NCI-H510A treated with DMSO at 0.1 percent for 48 hours (cell line): ENCODE measurements at places on chromosomes 7 and 10.

DNA sequence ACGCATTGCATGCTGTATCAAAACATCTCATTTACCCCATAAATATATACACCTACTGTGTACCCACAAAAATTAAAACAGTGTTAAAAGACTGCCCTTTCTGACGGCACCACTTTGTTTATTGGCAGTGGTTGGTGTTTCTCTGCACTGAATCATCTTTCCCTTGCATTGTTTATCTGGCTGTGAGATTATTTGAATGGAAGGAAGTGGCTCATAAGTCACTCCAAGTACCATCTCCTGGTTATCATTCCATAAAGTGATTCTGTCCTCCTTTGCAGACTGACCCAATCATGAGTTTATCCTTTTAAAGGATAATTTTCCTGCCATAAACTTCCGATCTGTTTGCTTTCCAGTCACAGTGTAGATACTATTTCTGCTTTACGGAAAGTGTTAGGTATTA, 183.8 kb downstream of the CAMK1D start:
- no peak for DNase-seq

DNA sequence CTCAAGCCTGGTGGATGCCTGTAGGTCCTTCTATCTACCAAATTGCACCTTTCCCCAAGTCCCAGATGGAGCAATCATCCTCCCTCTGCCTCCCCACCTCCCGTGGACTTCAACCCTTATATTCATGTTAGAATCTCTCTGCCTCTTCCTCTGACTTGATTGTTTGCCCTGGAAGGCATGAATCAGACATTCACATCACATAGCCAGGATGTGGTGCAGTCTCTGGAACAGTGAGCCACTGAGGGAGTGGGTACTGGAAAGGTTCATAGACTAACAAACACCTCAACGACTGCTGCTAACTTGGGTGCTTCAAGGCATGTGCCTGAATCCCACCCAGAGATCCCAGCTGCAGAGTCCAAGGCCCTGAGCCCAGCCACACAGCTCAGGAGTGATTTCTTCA, 494.0 kb downstream of the TNS3 start:
- no peak for DNase-seq

- peak; percentile 76 for DNase-seq
These were observed 75.3 kb downstream of the SVOPL start for GRCh38 chr7:138625849-138626230.

DNA sequence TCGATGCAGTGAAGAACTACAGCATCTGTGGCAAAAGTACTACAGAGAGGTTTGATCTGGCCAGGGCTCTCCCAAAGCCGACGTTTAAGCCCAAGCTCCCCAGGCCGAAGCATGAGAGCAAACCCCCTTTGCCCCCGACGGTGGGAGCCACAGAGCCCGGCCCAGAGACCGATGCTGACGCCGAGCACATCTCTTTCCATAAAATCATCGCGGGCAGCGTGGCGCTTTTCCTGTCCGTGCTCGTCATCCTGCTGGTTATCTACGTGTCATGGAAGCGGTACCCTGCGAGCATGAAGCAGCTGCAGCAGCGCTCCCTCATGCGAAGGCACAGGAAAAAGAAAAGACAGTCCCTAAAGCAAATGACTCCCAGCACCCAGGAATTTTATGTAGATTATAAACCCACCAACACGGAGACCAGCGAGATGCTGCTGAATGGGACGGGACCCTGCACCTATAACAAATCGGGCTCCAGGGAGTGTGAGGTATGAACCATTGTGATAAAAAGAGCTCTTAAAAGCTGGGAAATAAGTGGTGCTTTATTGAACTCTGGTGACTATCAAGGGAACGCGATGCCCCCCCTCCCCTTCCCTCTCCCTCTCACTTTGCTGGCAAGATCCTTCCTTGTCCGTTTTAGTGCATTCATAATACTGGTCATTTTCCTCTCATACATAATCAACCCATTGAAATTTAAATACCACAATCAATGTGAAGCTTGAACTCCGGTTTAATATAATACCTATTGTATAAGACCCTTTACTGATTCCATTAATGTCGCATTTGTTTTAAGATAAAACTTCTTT, 2.3 kb downstream of the LRRTM3 start:
- DNase-seq: no peak

DNA sequence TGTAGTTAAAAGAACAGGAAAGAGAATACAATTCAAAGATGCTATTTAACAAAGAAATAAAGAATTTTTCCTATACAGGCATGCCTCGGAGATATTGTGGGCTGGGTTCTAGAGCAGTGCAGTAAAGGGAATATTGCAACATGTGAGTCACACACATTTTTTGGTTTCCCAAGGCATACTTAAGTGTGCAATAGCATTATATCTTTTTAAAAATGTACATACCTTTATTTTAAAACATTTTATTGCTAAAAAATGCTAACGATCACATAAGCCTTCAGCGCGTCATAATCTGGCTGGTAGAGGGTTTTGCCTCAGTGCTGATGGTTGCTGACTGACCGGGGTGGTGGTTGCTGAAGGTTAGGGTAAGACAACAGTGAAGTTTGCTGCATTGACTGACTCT, 54.4 kb downstream of the ESYT2 start:
- DNase-seq: no peak

DNA sequence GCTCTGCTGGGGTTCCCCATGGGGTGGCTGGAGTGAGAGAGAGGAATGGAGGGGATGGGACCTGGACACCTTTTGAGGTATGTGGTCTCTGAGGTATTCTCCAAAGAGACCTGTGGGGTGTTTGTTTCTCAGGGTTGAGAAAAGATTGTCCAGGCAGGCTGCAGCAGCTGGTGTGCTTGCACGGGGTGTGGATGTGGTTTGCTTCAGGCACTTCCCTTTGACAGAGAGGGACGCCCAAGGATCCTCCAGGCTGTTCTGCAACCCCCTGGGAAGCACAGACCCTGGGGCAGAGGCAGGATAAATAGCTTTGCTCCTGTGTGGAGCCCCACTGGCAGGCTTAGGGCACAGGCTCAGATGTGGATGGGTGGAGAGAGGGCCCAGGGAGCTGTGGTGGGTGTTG, 115.1 kb upstream of the AGK start:
- no peak for DNase-seq

DNA sequence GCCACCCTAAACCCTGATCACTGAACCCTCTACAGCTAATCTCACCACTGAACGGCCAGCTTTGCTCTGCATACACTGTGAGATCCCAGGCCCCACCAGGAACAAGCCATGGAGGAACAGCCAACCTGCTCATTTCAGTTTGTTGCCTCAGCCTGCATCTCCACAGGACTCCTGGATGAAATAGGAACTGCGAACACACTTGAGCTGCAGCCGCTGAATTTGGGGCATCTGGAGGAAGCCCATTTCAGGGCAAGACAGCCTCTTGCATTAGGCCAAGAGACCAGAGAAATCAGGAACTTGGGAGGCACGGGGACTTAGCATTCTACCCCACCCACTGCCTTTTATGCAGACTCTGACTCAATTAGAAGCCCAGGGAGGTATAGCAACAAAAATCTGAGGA, 14.5 kb upstream of the EGR2 start:
- DNase-seq: no peak

- no peak for DNase-seq
These were observed 411.8 kb downstream of the ETV1 start for GRCh38 chr7:13577566-13578145.

GRCh38 chr10:114802177-114802576, 19.4 kb upstream of the FHIP2A start:
- no peak for DNase-seq

DNA sequence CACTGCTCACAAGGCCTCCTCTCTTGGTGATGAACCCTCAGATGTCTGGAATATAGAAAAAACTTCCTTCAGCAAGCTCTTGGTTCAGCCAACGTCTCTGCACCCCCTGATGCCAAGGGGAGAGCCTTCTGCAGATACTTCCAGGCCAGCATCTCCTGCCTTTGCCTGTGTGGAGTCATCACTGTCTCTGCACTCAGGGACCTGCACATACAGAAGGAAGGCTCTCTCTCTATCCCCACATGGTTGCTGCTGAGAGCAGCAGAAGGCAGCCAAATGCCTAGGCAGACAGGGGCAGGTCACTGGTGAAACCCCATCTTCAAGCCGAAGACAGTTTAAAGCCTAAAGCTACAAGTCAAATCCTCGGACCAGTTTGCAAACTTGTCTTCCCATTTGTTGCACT, 137.6 kb downstream of the WDR11 start:
- DNase-seq: no peak

GRCh38 chr7:70527520-70528115, 604.3 kb upstream of the GALNT17 start:
- no peak for DNase-seq
